GM23338 (cell line): ENCODE measurements at places on chromosomes 4 and X.
A peak's percentile ranks its signal among the peaks of the same experiment; 100 is the strongest.

GRCh38 chr4:23970201-23970850 is 80.5 kb upstream of the PPARGC1A start:
- no peak for DNase-seq

DNA sequence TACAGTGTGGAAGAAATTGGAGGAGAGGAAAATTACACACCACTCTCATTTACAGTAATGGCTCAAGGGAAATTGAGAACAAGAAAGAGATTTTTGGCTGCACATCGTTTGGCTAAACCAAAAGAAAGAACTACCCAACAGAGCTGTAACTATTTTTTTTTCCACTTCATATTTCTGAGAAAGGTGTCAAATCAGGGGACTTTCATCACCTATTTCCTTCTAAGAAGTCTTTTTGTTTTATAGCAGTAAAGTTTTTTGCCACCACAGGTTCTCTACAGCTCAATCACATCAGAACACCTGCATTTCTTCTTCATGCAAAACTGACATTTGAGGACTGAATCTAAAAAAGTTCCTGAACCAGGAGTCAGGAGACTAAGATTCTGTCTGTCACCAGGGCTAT is 57.5 kb upstream of the TNIP3 start:
- DNase-seq = no peak

- DNase-seq = peak; percentile 81
Measured at GRCh38 chr4:6873792-6874461, 35.7 kb upstream of the TBC1D14 start.

DNA sequence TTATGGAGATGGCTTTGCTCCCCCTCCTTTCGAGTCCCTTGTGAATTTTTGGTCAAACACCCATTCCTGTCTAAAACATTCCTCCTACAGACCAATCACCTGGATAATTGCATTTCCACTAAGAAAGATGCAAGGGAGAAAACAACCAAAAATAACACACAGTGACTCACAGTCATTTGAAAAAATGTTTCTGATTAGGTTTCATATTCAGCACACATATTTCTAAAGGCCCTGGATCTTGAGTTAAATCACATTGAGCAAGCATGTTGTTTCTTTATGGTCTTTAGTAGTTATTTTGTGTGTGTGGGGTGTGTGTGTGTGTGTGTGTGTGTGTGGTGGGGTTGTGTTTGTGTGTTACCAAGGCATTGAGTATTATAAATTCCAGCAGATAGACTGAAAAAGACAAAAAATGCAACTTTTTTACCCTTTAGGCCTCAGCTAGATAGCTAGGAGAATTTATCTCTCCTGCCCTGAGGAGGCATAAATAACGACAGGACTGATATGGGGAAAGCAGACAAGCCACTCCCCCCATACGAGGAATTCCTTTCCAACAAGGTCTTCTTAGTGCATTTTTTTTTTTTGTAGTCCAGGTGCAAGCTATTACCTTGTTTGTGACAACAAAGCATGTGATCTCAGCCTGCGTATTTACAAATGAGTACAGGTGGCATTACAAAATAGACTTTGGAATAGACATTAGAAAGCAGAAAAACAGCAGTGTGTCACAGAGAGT is 265.4 kb upstream of the ADGRL3 start:
- DNase-seq = peak; percentile 32

- DNase-seq = no peak
Measured at GRCh38 chrX:22059775-22060174, 27.6 kb downstream of the PHEX start.

DNA sequence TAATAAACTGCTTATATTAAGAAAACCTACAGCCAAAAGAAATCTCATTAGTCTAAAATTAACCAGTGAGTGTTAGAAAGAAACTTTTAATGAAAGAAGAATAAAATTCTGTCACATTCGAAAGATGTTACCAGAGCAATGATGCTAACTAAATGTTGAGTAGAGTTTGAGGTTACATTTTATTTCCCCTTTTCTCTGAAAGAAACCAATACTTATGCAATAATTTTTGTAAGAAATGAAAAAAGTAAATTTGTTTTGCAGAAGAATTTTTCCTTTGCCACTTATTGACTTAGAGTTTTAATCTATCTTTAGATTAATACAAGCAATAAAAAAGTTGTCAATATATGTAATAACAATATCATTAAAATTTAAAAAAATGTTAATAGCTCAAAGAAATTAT is 574.0 kb upstream of the GALNTL6 start:
- DNase-seq = no peak

DNA sequence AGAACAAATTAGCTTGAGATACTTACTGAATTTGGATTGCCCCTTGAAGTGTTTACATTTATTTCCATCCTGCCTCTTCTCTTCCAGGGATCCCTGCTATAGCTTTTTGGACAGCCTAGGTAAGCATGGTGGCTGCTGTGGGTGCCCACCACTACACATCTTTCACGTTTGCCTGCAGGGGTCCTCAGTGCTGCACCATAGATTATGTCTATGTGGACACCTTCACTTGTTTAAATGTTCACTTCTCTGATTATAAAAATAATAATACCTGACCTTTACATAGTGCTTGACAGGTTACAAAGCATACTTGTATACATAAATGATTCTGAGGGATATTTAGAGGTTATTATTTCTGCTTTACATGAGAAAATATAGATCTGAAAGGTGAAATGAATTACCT is 67.9 kb upstream of the SLC4A4 start:
- peak; percentile 63 for DNase-seq

DNA sequence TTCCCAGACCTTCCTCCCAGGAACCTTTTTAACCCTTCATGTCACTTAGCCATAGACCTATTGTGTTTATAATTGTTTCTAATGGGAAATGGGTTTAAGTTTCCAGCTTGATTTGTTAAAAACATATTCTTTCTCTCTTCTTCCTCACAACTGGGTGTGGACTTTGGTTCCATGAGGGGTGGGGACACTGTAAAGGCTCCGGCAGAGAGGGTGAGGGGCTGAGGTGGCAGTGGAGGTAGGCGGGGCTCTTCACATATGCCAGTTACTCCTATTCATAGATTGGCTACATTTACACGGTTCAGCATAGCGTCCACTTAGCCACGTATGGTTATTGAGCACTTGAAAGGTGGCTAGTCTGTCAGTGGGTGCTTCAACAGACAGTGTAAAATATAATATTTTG is 7.8 kb downstream of the INTS6L start:
- no peak for DNase-seq

GRCh38 chr4:120293341-120293740 is 226.7 kb upstream of the MAD2L1 start:
- no peak for DNase-seq

DNA sequence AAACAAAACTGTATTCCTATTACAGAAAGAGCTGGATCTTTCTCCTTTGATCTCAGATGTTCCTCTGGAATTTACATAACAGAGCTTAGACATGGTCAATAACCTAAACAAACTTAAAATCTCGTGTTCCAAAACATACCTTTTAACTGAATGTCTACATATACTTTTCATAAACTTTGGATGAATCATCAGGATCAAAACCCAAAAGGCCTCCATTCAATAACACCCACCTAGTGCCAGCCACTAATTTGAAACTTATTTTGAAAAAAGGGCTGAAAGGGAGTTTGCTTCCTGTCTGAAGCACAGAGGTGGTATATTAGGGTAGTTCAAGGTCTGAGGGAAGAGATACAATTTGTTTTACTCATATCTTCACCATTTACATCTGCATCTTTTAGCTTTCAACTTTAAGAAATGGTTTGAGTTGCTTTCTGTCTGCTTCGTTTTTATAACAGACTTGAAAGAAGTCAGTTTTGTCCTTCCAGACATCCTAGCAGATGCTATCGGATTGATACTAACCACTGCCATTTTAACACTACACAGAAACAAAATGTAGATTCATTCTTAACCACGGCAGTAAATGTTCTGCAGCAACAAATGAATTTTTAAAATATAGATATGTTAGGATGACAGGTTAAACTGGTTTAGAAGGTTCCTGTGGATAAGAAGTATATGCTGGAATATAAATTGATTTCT is 242.8 kb upstream of the DKK2 start:
- DNase-seq = no peak

- no peak for DNase-seq
Measured at GRCh38 chr4:176569301-176569700, 223.4 kb downstream of the VEGFC start.

DNA sequence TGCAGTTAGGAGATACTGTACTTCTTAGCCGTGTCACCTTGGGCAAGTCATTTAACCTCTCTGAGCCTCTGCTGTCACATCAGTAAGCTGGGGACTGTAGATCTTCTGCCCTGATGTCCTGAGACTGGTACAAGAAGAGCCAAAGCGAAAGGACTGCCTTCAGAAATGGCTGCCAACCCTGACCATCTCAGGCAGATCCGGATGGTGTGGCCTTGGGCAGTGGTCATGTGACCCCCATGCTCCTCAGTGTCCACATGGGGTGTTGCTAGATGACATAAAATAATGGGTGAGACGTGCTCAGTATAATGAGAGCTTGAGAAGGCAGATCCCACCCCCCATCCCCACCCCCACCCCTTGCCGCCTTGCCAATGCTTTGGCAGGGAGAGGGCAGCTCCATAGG is 60.4 kb upstream of the MTM1 start:
- no peak for DNase-seq

GRCh38 chrX:111123125-111123524 is 27.1 kb downstream of the PAK3 start:
- DNase-seq = no peak

DNA sequence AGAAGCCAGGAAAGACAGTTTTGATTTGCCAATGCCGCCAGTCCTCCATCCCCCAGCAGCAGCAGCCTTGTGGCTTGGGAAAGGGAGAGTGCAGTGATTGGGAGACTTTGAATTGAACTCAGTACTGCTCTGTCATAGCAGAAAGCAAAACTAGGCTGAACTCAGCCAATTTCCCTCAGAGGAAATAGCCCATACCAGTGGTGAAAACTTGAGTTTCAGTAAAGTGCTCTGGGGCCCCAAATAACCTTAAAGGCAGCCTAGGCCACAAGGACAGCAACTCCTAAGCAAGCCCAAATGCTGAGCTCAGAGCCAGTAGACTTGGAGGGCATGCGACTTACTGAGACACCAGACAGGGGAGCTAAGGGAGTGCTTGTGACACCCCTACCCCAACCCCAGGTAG is 2.0 kb upstream of the PROM1 start:
- DNase-seq = no peak

DNA sequence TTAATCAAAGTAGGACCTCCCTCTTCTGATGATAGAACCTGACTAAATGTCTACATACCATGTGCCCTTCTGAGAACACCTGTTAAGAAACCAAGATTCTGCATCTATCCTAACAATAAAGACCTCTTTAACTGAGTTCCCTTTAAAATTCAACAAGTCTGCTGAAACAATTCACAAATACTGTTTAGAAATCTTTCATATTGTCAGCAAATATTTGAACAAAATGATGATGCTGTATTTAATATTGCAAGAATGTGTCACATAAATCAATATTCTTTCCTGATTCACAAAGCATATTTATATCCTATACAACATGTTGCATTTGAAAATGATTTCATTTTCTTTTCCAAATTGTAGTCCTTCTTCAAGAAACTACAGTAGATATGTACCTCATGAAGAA is 59.6 kb upstream of the BMPR1B start:
- DNase-seq = no peak

- no peak for DNase-seq
Measured at GRCh38 chrX:19557822-19558221, 42.5 kb upstream of the MAP3K15 start.

DNA sequence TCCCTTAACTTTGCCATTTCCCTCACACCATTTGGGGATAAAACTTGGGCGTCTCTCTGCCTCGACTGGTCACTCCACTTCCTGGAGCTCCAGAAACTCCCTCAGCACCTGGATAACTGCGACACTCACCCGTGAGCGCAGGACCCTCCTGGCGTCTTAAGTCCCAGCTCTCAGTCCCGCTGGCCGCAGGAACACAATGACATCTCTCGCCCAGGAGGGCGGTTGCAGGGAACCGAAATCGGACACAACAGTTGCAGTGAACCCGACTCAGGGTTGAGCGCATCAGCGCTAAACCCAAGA is 370.9 kb upstream of the SMIM31 start:
- DNase-seq = no peak

DNA sequence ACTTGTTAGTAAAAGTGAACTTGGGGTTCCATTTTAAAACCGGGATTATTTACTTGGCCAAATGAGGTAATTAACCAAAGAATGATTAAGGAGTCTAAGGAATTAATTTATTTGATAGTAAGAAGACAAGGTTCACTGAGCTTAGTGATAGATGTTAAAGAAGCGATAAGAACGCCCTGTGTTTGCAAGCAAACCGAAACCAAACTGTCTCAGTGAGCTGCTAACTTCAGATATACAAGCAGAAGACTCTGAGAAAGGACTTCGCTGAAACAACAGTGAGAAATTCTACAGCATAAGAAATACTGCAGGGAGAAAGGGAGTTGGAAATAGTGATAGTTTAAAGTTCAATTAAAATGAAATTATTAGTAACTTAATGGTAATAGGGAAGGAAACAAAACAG is 37.6 kb upstream of the SHISA3 start:
- no peak for DNase-seq

DNA sequence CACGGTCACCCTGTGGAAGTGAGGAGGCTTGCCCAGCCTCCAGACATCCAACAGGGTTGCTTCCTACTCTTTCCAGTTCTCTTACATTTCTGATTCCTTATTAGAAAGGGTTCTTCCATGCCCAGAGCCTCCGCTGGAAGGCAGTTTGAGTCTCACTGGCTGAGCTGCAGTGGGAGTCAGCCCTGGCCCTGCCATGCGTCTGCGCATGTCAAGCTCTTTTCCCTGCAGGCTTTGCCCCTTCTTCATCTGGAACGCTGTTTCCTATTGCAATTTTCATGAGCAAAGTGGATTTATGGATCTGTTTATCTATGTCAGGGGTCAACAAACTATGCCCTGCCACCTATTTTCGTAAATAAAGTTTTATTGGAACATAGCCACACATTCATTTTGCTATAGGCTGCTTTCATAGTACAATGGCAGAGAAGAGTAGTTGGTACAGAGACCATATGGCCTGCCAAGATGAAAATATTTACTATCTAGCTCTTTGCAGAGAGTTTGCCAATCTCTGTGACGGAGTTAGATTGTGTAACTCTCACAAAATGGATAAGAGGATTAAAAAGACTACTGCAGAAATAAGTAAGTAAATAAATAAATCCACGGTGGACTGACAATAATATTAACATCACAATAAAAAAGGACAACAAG is 3.9 kb upstream of the CHRNA9 start:
- no peak for DNase-seq

DNA sequence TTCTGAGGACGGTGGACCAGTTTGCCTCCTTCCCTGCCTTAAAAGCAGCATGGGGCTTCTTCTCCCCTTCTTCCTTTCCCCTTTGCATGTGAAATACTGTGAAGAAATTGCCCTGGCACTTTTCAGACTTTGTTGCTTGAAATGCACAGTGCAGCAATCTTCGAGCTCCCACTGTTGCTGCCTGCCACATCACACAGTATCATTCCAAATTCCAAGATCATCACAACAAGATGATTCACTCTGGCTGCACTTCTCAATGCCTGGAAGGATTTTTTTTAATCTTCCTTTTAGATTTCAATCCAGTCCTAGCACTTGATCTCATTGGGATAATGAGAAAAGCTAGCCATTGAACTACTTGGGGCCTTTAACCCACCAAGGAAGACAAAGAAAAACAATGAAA is 255.3 kb downstream of the RAPGEF2 start:
- no peak for DNase-seq

GRCh38 chrX:38363046-38363445 is 10.6 kb downstream of the OTC start:
- no peak for DNase-seq

GRCh38 chr4:11732155-11732554 is 303.5 kb upstream of the HS3ST1 start:
- DNase-seq = no peak

- DNase-seq = no peak
Measured at GRCh38 chrX:110755061-110755460, 40.6 kb downstream of the CHRDL1 start.
